ENCODE measurements at places on chromosomes 4 and X. TPM values are rescaled to one million over a fixed set of nuclear protein-coding genes. Genes with fewer than 3 reads are reported as not detected.

The GBA3 gene
- total RNA-seq: not detected

The S100P gene
- not detected for total RNA-seq

The CYTL1 gene
- 113 TPM for total RNA-seq

The GLRA3 gene
- not detected for total RNA-seq

The FREM3 gene
- total RNA-seq: not detected

The MAGEA11 gene
- total RNA-seq: not detected

The P2RY8 gene
- total RNA-seq: not detected

The GAGE2A gene
- not detected for total RNA-seq

The SGMS2 gene
- total RNA-seq: 98.2 TPM

The ANXA10 gene
- total RNA-seq: not detected

The TCEAL2 gene
- total RNA-seq: not detected

The MAGEA10 gene
- total RNA-seq: not detected
